Stimulated activated CD8-positive, alpha-beta memory T cell treated with anti-CD3 and anti-CD28 coated beads, Interleukin-2, amount 100 ng/mL, for 1 hour (primary cell): ENCODE measurements at places on chromosomes 13 and 19.

DNA sequence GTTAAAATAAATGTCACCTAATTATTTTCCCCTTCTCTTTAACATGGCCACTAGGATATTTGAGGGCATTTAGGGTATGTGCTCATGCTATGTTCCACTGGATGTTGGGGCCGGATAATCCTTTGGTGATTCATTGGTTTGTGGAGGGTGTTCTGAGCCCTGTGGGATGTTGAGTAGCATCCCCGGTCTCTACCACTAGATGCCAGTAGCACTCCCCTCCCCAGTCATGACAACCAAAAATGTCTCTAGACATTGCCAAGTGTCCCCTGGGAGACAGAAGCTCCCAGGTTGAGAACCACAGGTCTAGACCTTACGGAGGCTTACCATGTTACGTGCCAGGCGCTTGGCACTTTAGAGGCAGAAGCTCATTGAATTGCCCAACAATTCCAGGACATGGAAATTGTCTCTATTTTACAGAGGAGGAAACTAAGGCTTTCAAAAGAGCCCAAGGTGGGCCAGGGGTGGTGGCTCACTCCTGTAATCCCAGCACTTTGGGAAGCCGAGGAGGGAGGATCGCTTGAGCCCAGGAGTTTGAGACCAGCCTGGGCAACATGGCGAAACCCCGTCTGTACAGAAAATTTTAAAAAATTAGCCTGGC is 14.1 kb downstream of the SHANK1 start:
- no peak for DNase-seq

DNA sequence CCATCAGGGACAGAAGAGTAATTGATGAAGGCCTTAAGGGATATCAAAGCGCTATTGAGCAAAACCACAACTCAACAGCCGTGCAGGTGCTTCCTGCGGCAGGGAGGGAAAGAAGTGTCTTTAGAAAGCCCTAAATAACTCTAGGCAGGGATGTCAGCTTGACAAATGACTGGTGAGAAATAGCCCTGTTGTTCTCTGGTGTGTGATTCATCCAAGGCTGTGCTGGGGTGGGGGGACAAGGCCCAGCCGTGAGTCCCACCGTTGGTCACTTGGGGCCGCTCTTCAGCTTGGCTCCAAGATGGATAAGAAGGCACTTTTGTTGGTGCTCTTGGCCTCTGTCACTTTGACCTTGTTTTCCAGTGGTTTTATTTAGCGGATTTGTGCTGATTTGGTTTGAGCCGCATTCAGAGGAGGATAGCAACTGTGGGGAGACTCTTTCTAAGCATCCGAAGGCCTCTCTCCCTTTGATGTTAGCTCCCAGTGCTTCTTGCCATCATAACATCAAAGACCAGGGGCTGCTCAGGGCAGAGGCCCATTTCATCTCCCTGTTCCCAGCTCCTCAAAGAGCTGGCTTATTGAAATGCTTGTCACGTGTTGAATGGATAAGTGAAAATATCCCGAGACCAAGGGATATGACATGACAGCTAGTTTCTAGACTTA is 130.3 kb upstream of the SERP2 start:
- no peak for DNase-seq

- DNase-seq: no peak
Observed at GRCh38 chr19:55173714-55174409, 6.2 kb downstream of the SYT5 start.

GRCh38 chr19:1038978-1039645 is 795 bp upstream of the ABCA7 start:
- DNase-seq: no peak
